ENCODE measurements at places on chromosomes 1 and 21.

- no peak for DNase-seq
Observed at GRCh38 chr1:225735252-225736149, 42.1 kb upstream of the SRP9 start.

DNA sequence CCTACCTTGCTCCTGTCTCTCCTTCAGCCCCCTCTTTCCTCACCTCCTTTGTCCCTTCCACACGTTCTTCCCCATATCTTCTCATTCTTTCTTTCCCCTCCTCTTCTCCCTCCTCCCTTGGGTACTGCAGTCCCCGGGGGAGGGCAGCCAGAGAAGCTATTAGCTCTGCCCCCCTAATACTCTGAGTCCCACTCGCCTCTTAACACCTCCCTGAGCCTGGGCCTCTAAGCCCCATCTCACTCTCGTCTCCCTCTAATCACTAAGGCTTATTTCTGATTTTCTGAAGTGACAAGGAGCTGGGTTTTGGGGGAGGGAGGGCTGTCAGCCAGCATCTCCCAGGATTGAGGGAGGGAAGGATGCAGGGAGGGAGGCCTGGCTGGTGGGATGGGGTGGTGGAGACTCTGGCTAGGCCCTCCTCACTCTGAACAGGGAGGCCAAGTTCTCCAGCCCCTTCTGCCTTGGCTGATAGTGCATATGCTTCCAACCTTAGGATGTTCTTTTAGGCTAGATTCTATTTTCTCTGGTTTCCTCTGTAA lies 25.6 kb upstream of the DMBX1 start:
- DNase-seq: no peak

DNA sequence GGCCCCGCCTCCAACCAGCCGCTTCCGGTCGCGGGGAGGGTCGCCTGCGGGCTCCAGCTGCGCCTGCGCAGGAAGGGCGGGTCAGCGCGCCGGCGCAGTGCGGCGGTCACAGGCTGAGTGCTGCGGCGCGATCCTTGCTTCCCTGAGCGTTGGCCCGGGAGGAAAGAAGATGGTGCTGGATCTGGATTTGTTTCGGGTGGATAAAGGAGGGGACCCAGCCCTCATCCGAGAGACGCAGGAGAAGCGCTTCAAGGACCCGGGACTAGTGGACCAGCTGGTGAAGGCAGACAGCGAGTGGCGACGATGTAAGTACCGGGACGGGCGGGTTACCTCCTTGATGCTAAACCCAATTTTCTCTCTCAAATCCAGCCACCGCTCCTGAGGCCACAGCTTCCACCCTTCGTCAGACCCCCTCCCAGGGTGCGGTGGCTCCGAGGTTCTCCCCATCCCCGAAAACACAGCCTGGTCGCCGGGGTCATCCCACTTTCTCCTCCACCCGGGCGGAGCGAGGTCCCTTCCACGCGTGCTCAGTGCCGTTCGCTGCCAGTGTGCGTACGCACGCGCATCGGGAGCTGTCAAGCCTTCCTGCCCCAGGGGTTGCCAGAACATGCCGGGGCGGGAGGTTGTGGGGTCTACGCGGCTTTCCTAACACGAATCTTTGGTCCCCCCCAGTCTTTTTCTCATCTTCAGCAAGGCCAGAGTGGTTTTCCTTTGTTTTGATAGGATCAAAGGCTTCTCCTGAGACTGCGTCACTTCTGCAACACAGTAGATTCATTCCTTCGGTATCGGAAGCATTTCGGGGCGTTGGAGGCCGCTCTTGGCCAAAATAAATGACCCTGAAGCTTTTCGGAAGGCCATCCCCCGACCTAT lies at the start of gene SARS1:
Gene SARS1, plus strand, starts transcription at position 95 of the 870 bp plus-strand sequence. Its CDS starts 75 bp downstream, at position 170.
- DNase-seq: peak; percentile 88

GRCh38 chr1:32208891-32209328 lies at the start of gene DCDC2B:
Gene DCDC2B, plus strand, starts transcription at chr1:32209089. Its CDS starts 5 bp downstream, at chr1:32209094.
- no peak for DNase-seq

- no peak for DNase-seq
Observed at GRCh38 chr1:111967886-111968285, 21.6 kb downstream of the KCND3 start.

DNA sequence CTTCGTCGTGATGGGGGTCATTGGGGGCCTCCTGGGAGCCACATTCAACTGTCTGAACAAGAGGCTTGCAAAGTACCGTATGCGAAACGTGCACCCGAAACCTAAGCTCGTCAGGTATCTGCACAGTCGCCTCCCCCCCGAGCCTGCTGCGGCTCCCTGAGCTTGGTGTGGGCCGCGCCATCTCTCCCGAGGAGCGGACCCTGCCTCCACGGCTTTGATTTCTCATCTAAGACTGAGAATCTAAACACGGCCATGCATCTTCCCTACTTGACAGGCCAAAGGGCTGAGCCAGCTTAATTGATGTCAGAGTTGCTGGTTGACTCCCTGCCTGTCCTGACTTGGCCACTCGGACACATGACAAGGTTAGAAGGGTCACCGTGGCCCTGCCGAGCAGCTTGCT lies 19.1 kb downstream of the NPPA start:
- DNase-seq: no peak

DNA sequence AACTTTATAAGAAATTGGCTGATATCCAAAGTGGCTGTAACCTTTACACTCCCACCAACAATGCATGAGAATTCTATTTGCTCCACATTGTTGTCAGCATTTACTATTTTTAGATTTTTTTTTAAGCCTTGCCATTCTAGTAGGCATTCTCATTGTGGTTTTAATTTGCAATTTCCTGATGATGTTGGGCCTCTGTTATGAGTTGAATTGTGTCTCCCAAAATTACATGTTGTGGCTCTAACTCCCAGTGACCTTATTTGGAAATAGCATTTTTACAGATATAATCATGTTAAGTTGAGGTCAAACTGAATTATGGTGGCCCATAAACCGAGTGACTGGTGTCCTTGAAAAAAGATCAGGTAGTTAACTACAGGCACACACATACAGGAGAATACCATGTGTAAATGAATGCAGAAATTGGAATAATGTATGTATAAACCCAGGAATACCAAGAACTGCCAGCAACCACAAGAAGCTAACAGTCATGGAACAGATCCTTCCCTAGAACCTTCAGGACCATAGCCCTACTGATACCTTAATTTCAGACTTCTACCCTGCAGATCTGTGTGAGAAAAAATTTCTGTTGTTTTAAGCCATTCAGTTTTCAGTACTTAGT lies 348.8 kb upstream of the DAB1 start:
- DNase-seq: no peak

- no peak for DNase-seq
Observed at GRCh38 chr1:72241397-72241796, 40.9 kb downstream of the NEGR1 start.

DNA sequence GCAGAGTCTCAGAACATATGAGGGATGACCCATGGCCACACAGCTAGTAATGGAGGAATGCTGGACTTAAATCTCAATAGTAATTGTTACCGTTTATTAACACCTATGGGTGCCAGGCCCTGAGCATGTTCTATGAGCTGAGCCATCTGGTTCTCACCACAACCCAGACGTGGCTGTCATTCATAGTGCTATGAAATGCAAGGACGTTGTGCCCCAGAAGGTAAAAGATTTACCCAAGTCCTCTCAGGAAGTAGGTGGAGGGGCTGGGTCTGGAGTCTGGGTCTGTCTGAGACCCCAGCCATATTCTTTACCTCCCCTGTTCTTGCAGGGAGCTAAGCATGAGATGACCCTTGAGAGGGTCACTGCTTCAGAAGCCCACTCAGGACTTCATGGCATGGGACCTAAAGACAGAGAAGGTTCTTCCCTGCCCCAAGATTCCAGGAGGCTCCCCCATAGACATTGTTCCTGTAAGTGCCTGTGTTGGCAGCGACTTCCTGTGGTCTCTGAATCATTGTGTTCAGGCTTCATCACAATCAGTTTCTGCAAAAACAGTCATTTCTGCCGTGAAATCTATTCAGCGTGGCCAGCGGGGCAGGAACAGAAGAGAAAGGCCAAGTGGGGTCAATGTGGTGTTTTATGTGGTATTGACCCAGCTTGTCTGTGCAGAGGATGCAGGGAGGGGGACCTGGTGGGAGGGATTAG lies 475.4 kb downstream of the PTPRU start:
- DNase-seq: no peak
